ENCODE measurements at places on chromosomes 7 and 10.

- no peak for DNase-seq
Observed at GRCh38 chr10:101588879-101589278, 758 bp downstream of the DPCD start.

DNA sequence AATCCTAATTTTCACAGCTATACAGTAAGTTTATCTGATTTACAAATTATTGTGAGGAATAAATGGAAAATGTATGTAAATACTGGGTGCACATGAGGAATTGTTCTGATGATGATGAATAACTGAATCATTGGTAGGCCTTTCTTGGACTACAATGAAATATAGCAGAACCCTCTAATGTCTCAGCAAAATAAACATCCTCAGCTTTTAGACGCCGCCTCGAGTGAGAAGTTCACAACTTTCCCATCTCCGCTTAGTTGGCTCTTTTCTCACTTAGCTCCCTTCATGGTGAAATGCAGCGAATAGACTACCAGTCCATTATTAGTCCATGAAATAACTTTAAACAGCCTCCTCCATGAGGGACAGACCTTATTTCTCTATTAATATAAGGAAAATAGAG, 182.3 kb downstream of the BICC1 start:
- DNase-seq, result no peak

DNA sequence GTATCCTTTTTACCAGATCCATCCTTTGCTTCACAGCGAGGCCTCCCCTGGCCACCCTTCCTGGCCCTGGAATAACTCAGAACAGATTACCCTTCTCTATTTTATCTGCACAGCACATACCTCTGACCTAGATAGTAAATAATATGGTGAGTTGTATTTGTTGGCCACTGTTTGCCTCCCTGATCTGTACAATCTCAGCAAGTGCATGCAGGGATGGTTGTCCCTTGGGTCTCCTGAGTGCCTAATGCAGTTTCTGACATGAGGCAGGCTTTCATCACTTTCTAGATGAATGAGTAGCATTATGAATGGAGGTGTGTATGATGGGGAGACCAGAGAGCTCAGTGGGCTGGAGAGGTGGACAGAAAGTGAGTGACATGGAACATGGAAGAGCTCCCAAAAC, 525.1 kb upstream of the IGFBP3 start:
- DNase-seq, result no peak

- DNase-seq, result no peak
Observed at GRCh38 chr10:33304423-33305225, 29.8 kb downstream of the NRP1 start.

DNA sequence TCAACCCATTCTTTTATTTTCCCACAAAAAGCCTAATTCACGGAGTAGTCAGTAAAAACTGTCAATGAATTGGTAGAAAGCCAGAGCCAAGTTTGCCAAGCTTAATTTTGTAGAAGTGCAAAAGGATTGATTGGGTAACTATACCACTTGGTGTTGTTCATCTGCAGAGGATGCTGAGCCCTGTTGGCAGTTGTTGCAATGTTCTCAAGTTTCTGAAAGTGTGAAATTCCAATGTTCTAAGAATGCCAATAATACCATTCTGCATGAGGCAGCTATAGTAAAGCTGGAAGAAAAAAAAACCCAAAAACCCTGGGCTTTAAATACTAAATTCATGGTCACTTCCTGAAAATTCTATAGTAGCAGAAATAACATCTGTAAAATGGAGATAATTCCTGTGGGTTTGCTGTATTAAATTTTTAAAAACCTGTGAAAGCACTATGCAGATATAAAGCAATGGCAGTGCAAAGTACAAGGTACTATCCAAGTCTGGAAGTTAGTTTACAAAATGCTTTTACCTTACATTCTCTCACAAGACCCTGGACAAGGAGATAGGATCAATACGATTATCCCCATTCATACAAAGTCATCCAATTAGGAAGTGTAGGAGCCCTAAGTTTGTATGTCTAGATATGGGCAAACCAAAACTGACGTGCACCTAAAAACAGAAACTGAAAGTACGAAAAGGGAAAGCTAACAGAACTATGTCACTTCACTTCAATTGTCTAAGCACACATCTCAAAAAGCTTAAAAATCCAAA, 6.0 kb upstream of the PON1 start:
- DNase-seq, result no peak

DNA sequence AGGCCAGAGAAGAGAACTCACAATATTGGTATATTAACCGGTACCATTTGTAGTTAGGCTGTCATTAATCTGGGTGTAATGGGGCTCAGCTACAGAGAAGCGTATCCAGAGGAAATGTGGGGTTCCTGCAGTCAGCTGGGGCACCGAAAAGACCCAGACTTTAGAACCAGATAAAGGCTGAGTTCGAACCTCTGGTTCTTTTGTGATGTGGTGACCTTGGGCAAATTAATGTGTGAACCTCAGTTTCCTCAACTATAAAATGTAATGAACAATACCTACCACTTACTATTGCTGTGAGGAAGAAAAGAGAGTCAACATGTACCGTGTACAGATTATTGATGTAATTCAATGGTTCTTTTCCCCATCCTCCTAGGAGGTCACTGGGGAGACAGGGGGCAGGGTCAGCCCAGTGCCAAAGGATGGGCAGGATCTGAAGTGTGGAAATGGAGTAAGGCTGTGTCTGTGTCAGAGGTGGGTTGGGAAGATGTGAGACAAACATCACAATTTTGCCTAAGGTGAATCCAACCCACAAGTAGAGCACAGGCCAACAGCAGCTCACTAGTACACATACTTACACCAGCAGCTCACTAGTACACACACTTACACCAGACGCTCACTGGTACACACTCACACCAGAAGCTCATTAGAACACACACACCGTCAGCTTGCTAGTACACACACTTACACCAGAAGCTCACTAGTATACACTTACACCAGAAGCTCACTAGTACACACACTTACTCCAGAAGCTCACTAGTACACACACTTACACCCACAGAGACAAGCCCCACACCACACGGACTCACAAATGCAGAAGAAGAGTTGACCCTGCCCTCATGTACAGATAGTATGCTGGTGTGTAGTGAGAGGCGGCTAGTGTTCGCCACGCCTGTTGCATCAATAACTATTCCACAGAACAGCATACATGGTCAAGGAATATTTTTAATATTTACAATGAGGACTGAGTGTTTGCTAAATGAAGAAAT, 28.0 kb downstream of the PRSS2 start:
- no peak for DNase-seq
